ENCODE measurements at places on chromosomes 6 and 20.

DNA sequence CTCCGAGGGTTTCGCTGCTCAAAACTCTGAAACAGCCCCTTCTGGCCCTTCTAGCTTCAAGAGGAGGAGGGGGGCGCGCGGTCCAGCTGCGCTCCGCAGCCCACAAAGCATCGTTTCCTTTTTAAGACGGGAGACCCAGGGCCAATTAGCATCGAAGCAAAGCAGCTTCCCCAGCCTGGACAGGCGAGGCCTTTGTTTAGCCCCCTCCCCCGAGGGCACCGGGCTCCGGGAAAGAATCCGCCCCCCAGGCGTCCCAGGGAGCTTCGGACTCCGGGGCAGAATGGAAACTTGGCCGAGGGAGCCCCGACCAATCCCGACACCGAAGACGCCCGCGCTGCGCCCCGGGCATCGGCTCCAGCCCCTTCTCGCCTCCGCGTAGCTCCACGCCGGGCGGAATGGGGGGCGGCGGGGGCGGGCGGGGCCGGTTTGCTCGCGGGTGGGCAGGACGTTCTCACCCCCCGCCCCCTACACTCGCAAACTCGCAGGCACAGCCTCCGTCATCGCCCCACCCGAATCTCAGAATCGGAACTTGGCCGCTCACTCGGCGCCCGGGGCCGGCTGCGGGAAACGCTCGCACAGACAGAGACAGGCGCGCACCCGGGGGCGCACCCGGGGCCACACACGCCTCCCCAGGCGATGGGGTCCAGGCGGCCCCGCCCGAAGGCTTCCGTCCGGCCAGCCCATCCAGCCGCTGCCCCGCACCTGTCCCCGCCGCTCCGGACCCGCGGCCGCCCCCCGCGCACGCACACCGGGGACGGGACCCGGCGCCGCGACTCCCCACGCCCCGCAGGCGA is 628 bp downstream of the NKAIN4 start:
- DNase-seq: no peak

DNA sequence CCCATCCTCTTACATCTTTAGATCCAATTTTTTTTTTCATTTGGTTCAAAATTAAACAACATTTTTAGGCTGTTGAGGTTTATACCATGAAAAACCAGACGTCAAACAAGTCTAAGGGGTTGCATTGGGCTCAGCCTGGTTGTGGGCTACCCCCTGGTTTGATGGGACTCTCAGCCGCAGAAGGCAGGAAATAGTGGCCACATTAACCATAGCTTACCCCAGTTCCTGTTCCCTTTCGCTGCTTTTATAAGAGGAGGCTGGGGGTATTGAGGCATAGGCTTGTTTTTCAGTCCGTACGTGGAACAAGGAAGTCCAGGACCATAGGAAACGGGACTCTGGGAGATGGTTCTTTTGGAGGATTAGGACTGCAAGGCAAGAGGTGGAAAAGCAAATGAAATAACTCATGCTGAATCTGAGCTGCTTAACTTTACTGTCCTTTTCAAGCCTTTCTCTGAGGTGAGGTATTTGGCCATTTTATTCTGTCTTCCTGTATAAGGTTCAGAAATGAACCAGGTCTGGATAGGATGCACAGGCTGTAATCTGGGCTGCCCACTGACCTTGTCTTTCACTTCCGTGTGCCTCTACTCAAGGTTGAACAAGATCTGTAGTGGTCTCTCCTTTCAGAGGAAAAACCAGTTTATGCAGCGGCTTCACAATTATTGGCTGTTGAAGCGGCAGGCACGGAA is 7.7 kb downstream of the BRPF3 start:
- no peak for DNase-seq

DNA sequence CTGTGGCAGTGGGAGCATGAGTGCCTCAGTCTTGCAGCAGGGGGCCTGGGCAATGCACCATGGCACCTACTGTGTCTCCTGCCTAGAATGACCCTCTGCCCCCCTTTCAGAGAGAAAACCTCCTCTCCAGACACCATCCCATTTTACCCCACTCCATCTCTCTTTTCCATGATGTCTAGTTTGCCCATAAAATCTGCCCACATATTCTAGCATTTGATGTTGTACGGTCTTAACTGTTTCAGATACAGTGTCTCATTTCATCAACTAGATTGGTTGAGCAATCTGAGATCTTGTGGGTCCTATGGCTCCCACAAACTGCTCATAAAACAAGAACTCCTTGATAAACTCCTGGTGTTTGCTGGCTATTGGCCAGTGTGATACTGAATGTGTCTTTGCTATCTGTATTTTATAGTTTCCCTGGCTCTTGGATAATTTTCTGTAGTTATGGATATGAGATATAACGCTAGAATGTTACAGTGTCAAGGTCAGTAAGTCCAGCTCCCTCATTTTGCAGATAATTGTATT is 8.1 kb downstream of the PNPLA1 start:
- no peak for DNase-seq

DNA sequence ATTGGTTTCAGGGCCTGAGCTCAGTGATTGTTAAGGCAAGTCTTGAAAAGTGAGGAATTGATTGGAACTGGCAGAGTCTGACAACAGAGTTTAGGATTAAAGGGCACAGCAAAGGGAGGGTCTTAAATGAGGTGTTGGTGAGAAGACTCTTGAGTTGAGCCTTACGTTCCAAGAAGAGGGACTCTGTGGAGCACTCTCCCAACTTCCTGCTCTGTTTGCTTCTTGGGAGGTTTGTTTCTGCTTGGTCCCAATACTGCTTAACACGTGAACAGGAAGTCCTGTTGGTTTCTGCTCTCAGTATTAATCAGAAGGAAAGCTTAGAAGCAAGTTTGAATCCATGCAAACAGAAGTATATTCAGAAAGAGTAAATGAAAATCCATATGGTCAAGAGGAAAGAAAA is 15.6 kb upstream of the SYNDIG1 start:
- no peak for DNase-seq

DNA sequence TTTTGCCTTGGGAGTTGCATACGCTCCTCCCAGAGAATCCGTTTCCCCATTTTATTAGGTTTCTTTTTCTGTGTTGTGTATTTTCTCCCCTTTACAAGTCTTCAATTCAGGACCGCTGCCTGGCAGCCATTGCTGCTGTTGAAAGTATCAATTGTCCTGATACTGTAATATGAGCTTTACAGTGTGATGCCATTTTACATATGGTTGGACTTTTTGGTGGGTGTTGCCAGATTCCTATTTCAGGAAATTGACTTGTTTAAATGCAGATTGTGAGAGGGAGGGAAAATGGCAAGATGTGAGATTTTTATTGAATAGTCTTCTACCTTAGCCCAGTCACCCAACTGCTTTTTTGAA is 1.2 kb downstream of the PANK2 start:
- DNase-seq: no peak

- no peak for DNase-seq
These were observed 637 bp downstream of the TFB1M start for GRCh38 chr6:155313602-155314091.
